ENCODE measurements at places on chromosomes 4 and X.

- no peak for DNase-seq
These were observed 20.8 kb downstream of the CNOT6L start for GRCh38 chr4:77798385-77798784.

GRCh38 chr4:72900952-72901351, 168.6 kb downstream of the COX18 start:
- no peak for DNase-seq

- no peak for DNase-seq
These were observed 21.9 kb downstream of the FHIP1A start for GRCh38 chr4:151430740-151431457.

DNA sequence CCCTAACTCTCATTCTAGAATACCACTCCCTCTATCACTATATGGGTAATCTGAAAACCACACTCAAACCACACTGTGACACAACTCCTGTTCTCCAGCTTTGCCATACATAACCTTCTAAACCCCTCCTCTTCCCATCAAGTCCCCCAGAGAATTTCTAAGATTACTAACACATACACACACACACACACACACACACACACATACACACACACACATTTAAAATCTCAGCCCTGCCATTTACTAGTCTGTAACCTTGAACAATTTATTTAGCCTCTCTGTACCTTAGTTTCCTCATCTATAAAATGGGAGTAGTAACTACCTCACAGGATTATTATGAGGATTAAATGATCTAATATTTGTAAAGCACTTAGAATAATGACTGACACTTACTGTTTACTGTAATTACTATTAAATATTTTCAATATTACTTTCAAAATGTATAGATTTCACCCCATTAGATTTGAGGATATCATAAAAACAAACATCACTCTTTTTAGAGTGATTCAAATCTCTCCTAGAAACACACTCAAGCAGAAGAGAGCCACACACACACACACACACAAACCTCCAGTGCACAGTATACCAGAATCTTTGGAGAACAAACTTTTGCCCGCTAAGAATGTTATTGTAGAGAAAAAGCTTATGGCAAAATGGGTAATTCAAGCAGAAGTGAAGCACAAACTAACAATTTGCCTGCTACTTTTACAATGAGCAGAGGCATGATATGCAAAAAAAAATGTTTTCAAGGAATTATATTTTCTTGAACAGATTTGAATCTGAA, 3.8 kb downstream of the ANKRD50 start:
- DNase-seq = no peak

DNA sequence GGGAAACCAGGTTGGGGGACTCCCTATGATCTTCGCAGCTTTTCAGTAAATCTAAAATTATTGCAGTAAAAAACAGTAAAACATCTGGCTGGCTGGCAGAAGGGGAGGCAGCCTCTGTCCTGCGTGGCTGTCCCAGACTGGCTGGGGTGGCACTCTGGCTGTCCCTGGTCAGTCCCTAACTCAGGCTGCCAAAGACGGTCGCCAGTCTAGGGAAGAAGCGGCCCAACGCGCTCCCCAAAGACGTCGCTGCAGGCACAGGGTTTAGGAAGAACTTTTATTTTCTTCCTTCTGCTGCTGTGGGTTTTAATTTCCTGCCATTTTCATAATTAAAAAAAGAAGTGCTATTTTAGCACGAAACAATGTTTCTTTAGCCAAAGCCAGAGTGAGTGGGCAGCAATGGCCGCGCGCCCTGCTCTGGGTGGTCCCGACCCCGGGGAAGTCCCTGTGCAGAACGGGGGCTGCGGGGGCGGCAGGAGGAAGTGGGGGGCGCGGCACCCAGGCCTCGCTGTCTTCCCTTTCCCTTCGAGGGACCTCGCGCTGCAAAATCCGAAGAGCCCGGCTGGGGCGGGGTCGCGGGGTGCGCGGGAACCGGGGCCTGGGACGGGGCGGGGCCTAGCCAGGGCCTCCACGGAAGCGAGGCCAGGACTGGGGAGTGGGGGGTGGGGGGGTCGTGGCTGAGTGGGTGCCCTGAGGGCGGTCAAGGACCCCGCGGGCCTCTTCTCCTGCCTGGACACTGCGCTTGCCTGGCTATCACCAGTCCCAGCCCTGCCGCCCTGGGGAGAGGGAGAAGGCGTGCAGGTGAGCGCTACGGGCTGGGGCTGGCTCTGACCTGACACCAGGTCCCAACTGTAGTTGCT, 6.3 kb upstream of the LETM1 start:
- DNase-seq = peak; percentile 30

DNA sequence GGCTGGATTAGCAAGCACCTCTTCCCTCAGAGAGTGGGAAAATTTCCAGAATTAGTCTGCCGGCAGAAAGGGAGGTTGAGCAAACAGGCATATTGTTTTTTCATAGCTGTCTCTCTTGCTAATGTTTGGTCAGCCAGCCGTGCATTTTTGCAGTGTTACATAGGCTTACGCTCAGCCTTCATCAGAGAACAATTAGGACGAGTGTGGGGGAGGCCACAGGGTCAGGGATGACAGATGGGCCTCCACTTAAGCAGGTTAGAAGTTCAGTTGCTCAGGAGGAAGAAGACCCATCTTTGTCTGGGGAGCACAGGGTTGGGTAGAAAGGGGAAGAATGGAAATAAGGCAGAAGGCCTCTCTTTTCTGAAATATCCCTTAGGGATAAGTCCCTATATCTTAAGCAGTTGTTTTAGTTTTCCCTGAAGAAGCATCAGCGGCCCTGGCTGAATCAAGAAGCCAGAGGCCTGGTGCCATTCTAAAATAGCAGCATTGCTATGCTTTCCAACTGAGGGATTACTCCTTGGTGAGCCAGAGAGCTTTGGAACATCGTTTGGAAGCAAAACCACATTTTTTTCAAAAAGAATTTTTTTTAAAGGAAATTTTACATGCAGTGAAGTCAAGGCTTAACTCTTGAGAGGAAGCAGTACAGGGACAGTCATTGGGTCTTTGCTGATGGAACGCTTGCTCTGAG, 118.8 kb downstream of the SMIM20 start:
- DNase-seq = no peak

- no peak for DNase-seq
These were observed 64.6 kb upstream of the TRPC5 start for GRCh38 chrX:112147206-112147605.

GRCh38 chrX:14872851-14873675, at the start of the genes FANCB and MOSPD2:
Gene FANCB, minus strand, starts transcription at chrX:14873069. Its CDS starts 7,559 bp downstream, at chrX:14865510.
Gene MOSPD2, plus strand, starts transcription at chrX:14873421. Its CDS starts 108 bp downstream, at chrX:14873529.
- peak; percentile 96 for DNase-seq

DNA sequence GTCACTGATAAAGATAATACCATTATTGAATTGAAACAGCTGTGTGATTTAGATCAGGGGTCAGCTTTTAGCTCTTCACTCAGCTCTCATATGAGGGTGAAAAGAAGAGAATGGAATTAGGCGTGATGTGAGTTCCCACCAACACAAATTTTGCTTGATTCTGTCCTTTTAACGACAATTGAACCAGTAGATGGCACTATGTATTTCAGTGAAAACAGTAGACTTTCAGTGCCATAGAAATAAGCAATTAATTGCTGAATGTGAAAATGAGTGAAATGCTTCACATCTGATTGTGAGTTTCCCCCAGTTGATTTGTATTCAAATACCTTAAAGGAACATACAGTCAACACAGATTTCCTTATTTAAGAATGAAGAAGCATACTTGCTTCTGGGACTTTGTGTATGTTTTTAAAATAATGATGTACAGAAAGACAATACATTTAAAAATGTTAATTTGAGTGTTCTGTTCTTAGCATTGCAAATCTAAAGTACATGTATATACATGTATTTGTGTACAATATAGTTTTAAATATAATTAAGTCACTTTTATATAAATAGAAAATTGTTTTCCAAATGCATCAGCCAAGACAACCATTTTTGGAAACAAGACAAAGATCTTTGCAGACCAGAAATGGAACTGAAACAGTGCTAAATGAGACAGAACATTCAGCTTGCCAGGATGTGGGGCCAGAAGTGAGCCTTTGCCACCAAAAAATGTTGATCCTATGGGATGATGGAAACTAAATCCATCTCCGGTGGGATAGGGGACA, 178.8 kb downstream of the SNCA start:
- DNase-seq = no peak

DNA sequence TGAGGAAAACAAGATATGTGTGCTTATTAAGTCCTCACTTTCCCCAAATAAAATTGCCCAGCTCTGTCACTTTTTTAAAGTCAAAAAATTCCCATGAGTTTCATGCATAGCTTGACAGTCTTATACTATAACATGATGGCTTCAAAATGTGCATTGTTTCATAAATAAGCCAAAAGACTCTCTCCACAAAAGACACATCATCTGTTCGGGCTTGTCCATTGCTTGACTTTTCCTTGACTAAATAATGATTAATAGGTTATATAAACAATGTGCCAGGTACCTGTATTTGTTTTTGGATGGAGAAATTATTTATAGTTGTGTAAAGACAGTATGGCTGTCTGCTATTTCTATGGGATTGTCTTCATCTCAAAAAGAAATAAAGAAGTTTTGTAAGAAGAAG, 329.2 kb upstream of the KLF3 start:
- no peak for DNase-seq

DNA sequence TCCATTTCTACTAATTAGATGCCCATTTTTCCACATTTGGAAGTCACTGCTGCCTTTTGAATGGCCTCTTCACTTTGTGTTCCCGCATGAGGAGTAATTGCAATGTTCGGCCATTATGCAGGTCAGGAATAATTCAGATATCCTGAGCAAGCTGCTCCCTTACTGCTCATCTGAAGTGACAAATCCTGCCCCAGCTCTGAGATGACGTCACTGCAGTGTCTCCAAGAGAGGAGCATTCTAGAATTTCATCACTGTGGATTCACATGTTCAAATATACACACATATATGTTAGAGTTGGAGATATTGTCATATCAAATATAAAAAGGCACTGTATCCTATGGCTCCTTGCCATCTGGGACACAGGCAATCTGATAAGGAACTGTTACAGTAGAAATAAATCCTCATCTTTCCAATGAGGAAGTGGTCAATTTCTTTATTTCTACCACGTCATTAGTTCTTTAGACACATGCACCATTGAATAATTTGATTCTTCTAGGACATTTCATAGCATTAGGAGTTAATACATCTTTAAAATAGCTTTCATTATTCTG, 706.9 kb upstream of the TENM3 start:
- DNase-seq = no peak

GRCh38 chr4:94668724-94669123, 89.0 kb upstream of the BMPR1B start:
- no peak for DNase-seq

GRCh38 chr4:142416121-142416520, 430.0 kb downstream of the INPP4B start:
- no peak for DNase-seq

DNA sequence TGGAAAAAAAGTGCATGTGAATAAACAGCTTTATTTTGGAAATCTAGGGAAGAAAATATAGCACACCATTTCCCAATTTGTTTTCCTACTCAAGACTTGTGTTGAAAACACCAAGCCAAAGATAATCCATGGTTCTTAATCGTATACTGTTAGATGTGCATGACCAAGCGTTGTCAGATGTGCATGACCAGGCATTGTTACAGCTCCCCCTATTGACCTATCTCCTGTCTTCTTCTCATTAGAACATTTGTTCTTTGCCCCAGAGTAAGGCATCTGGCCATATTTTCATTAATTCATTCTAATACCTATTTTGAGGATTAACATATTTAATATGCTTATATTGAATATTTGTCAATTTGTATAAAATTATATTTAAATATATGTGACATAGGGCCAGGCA, 14.4 kb upstream of the VCX start:
- DNase-seq = no peak

- no peak for DNase-seq
These were observed 39.9 kb downstream of the APBB2 start for GRCh38 chr4:41174444-41174843.

GRCh38 chr4:27966664-27967063, 1106.0 kb downstream of the STIM2 start:
- DNase-seq = no peak

DNA sequence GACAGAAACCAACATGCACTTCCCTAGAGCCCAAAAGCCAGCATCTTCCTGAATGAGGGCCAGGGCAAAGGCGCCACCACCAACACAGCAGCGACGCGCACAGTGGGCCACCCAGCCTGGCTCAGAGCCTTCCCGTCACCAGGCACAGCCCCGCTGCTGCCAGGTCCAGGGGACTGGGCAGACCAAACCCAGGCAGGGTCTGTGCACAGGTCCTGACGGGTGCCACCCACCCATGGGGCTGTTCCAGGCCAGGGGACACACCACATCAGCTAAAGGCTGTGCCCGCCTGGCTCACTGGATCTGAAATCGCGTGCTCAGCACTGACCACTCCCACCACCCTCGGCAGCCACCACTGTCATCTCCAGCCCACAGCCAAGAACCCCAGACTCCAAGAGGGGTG, 13.8 kb downstream of the FAM53A start:
- DNase-seq = no peak

DNA sequence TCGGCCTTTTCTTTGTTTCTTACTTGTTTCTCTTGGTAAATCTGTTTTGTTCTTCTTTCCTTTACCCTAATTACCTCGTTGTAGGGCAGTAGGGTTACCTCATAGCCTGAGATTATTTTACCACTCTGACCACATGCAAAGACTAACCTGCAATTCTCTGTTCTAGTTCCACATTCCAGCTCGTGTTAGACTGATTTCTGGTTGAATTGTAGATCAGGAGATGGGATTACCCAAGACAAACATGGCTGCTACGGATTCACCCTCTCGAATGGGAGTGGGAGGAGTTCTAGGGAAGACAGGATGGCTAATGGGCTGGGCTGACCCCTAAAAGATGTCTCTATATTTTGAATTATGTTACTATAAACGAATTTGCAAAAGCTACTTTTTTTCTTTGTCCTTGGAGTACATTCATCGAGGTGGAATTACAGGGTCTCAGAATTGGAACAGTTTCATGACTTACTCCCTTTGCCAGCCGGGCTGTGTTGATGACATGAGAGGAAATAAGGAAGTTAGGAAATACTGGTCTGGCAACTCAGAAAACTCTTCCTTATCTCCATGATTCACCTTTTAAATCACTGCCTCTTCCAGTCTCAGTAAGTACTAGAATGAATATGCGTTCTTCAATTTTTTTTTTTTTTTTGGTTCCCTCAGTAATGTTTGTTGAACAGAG, 36.7 kb upstream of the FBXW7 start:
- DNase-seq = no peak

- no peak for DNase-seq
These were observed 144.6 kb upstream of the MAP3K15 start for GRCh38 chrX:19659929-19660328.

DNA sequence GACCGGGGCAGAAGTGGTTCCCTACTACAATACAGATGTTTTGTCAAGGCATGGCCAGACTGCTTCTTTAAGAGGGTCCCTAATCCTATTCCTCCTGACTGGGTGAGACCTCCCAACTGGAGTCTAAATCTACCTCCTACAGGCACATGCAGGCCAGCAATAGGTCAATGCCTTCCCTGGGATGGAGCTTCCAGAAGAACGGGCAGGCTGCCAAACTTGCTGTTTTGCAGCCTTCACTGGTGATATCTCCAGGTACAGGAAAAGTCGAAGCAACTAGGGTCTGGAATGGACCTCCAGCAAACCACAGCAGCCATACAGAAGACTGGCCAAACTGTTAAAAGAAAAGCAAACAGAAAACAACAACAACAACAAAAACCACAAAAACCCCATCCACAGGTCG, 678.4 kb upstream of the DIAPH2 start:
- no peak for DNase-seq

GRCh38 chr4:6293661-6294060, 24.0 kb downstream of the WFS1 start:
- DNase-seq = no peak
